ENCODE measurements at places on chromosomes 5 and 9.

GRCh38 chr9:19895006-19895405 lies 106.2 kb upstream of the SLC24A2 start:
- no peak for DNase-seq

- DNase-seq = no peak
Observed at GRCh38 chr5:20223451-20223850, 235.5 kb upstream of the CDH18 start.

GRCh38 chr9:108108852-108109448 lies 619.4 kb upstream of the KLF4 start:
- no peak for DNase-seq

DNA sequence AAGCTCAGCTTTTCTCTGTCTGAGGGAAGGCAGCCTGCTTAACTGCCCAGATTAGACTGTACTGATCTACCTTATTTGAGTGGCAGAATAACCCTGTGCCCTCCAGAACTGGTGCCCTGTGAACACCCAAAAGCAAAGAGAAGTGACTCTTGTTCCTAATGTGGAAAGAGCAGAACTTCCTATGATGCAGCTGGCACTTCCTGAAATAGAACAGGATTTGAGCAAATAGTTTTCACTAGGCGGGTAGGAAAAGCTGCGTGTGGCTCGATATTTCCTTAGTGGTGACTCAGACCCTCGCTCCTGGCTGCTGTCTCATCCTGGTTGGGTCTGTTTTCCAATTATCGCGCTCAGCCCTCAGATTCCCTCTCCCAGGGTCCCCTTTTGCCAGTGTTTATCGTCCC lies 89.9 kb downstream of the SH3TC2 start:
- no peak for DNase-seq

GRCh38 chr5:17794815-17795214 lies 160.6 kb downstream of the TAF11L14 start:
- DNase-seq = no peak

GRCh38 chr5:103234239-103234975 lies 24.2 kb upstream of the MACIR start:
- DNase-seq = no peak

DNA sequence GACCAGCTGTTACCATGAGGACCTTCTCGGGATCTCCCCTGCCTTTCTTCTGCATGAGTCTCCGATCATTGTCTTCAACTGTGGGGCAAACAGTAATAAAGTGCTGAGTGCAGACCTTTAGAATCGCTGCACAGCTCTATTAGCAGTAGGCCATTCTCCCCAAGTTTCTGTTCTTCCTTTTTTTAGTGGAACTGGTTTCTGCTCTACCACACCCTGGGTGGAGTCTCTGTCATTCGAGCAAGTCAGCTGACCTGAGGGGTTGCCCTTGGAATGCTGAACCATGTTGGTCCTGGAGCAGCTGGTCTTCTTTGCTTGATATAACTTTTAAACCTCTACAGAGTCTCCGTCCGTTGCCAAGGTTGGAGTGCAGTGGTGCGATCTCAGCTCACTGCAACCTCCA lies 33.4 kb upstream of the GNPDA1 start:
- no peak for DNase-seq

GRCh38 chr9:84212982-84213381 lies 127.6 kb downstream of the SLC28A3 start:
- no peak for DNase-seq

- no peak for DNase-seq
Observed at GRCh38 chr5:156819537-156819936, 30.6 kb upstream of the PPP1R2B start.

GRCh38 chr5:83919071-83920041 lies 198.7 kb upstream of the HAPLN1 start:
- DNase-seq = no peak

DNA sequence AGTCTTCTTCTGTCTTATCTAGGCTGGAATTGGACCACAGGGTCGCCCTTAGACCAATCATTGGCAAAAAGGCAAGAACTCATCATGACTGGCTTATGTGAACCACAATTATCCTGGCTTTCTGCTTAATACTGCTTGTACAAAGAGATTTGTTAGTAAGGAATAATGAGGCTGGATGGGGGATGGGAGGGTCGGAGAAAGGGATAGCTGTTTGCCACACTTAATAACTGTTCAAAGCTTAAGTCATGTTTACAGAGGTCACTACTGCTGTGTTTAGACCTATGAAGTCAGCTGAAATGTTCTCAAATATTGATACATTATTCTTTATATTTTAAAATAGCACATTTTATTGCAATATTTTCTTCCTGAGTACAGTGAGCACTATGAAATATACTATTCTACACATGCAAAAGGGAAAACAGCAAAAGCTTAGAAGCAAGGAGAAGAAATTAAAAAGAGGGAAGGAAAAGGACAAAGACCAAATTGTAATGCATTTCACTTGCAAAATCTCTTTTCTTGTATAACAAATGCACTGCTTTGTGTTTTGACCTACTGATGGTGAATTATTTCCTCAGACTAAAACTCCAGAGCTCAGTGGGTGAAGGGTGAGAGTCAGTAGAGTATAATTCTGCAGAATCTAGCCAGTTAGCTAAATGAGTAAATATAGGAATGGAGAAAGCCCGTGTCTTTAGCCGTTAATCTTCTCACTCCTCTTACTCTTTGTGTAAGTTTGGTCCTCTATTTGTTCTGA lies 404.9 kb upstream of the ZNF608 start:
- DNase-seq = no peak

DNA sequence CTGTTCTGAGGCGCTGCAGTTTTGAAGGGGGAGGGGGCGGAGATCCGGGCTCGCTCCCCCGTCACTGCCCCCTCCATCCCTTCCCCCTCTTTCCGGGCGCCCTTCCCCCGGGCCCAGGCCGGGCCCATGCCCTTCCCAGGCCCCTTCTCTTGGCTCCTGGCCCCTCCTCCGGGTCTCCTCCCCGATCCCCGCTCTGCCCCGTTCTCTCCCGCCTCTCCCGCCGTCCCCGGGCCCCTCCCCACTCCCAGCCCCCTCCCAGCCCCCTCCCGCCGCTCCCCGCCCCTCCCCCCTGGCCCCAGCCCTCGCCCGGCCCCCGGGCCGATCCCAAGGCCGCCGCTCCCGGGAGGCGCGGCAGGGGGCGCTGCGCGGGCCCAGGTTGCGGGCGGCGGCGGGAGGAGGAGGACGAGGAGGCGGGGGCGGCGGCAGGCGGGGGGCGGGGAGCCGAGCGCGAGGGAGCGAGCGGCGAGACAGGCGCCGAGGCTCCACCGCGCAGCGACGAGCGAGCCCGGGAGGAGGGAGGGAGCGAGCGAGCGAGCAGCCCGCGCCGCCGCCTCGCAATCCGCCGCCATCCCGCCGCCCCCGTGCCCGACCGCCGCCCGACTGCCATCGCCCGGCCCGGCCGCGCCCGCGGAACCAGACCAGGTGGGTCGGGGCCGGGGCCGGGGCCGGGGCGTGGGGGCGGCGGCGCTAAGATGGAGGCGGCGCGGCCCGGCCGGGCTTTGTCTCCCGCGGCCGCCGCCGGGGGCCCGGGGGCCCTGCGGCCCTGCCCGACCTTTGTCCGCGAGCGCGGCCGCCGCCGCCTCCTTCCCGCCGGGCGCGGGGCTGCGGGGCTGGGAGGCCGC lies at the start of gene PRRC2B:
PRRC2B (plus strand) TSS at position 465 of the 842 bp plus-strand sequence. CDS start 36,059 bp downstream, outside the sequence.
- peak; percentile 85 for DNase-seq

- no peak for DNase-seq
Observed at GRCh38 chr5:61202213-61202612, 39.9 kb upstream of the SMIM15 start.

GRCh38 chr5:162995568-162995967 lies 441.8 kb upstream of the CCNG1 start:
- DNase-seq = no peak

- no peak for DNase-seq
Observed at GRCh38 chr5:150394131-150394530, 18.6 kb downstream of the CD74 start.

GRCh38 chr9:36056896-36057295 lies 20.2 kb downstream of the RECK start:
- DNase-seq = no peak

GRCh38 chr9:131856105-131856504 lies 116.2 kb upstream of the RAPGEF1 start:
- no peak for DNase-seq

DNA sequence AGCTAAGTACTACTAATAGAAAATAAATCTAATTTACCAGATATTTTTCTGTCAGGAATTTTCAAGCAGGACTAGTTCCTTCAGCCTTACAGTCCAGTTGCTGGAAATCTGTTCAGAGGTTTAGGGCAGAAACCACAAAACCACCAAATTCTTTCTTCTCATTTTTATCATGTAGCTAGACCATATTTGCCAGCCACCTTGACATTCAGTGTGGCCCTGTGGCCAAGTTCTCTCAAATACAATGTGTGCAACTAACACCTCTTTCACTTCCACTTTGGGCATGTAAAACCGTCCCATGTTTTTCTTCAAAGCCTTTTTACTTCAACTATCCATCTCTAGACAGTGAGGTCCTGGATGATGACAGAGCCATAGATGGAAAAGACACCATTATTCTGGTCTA lies 1133.2 kb upstream of the CDH18 start:
- DNase-seq = no peak

DNA sequence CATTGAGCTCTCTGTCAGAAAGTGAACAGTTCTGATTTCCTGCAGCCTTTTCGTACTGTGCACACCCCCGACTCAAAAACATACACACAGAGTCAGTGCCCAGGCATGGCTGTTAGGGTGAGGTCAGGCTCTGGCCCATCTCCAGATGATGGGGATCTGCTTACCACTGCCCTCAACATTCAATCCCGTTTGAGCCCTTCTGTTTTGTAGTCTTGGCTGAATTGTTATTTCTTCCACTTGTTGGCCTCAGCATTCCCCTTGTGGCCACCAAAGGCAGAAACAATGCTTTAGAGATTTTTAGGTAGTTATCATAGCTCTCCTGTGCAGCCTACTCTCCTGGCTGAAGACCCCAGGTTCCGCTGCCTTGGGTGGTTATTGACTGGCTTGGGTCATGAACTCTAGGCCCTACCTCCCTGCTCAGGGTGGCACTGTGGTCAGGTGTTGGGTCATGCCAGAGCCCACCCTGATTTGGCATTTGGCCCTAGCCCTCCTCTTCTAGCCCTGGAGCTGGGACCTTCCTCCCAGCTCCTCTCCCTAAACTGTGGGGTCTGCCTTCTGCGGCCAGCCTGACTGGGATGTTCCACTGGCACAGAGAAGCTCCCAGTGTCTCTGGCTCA lies 7.8 kb upstream of the MYOZ3 start:
- DNase-seq = no peak

DNA sequence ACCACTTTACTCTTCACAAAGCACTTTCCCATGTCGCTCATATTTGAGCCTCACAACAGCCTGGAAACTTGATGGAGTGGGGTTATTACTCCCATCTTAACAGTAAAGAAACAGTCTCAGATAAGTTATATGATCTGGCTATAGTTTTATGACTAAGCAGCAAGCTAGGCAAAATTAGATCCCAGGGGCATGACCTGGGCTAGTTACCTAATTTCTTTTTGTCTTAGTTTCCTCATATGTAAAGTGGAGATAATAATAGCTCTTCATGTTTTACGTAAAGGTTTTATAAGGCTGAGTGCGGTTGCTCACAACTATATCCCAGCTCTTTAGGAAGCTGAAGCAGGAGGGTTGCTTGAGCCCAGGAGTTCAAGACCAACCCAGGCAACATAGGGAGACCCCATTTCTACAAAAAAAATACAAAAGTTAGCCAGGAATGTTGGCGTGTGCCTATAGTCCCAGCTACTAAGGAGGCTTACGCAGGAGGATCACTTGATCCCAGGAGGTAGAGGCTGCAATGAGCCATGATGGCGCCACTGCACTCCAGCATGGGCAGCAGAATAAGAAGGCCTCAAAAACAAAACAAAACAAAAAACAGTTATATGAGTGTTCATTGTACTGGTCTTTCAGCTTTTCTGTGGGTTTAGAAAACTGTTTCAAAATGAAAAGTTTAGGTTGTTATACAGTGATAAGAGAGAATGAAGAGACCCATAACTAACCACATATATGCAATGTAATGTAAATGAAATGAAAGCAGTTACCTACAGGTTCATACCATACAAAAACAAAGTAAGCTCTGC lies 6.5 kb upstream of the PLIN2 start:
- DNase-seq = no peak

DNA sequence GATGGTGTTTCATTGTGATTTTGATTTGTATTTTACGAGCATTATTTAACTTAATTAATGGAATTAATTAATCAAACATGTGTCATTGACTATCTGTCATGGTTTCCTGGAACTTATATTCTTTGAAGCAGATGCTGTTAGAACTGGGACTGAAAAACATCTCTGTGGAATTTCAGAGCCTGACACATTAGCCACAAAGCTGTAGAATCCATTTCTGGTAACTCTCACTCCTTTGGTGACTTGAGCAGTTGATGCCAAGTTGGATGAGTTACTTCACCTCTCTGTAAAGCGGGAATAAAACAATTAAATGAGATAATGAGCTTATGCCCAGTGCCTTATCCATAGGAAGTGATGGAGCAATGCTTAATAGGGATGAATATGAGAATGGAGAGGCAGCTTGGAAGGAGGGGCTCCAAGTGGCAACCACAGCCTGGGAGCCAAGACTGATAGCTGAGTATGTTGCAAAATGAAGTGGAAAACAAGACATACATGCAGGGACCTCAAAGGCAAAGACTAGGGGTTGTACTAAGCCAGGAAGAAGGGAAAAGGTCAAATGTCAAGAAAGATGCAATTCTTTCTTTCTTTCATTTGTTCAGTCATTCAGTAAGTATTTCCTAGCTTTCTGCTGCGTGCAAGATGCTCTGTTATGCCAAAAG lies 23.1 kb upstream of the ADRA1B start:
- no peak for DNase-seq

- DNase-seq = no peak
Observed at GRCh38 chr9:90469435-90469834, 173.2 kb downstream of the DIRAS2 start.

Measured in NCI-H1092 treated with DMSO at 0.1 percent for 48 hours (cell line).